Glutamatergic neuron (in vitro differentiated cells): ENCODE measurements at places on chromosomes 4 and X. TPM values are rescaled to one million over a fixed set of nuclear protein-coding genes. Genes with fewer than 3 reads are reported as not detected.

DNA sequence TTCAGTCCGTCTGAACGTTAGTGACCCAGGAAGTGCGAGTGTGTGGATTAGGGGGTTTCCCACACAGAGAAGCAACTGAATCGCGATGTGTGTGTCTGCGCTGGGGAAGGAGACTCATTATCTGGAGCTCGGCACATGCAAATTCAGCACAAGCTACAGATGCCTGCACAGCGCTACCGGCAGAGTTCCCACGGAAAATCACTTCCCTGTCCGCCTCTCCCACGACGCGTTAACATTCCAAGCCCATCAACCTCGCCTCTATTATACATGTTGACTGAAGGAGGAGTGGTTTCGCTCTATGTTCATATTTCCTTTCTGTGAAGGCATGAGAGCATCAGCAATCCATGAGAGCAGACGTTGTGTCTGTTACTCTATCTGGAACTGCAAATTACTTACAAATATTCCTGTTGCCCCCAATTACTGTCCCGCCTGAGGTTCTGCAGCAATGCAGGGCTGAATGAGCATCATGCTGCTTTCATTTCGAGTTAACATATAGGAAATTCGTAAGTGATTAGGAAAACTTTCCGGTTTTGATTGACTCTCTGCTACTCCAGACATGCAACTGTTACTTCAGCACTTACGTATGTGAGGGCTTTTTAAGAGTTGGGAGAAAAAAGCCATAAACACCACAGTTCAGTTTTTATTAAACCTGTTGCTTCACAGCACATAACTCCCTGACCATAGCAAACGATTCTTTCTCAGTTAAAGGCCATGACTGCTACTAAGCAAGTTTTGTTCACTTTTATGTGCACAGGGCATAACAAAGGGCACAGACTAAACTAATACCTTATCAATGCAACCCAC, 15.0 kb upstream of the MTNR1A start:
- no peak for DNase-seq

- no peak for DNase-seq
Measured at GRCh38 chrX:107712231-107713202, 63.1 kb downstream of the TSC22D3 start.

Gene SPANXA1
- total RNA-seq: not detected

GRCh38 chrX:71910643-71910985, at the start of gene NHSL2:
Gene NHSL2, plus strand, starts transcription at chrX:71910845.
- DNase-seq: peak; percentile 65
